RWPE1 (cell line): ENCODE measurements at places on chromosomes 3 and 15.

DNA sequence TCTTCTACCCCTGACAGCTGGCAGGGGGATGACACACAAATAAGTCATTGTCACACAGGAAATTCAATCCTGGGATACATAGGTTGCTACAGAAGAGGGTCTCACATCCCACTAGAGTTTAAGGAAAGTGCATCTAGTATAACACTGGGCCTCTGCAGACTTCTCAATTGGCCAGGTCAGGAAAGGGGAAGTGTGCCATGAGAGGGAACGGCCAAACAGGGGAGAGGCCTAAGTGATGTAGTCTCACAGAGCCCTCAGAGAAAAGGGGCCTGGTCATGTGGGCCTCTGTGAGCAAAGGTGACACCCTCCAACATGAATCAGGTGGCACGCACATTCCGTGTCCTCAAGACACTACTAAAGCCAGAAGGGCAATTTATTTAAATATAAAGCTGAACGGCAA, 11.2 kb downstream of the ZXDC start:
- DNase-seq: no peak

GRCh38 chr15:43209059-43209824, 11.6 kb downstream of the EPB42 start:
- no peak for DNase-seq

DNA sequence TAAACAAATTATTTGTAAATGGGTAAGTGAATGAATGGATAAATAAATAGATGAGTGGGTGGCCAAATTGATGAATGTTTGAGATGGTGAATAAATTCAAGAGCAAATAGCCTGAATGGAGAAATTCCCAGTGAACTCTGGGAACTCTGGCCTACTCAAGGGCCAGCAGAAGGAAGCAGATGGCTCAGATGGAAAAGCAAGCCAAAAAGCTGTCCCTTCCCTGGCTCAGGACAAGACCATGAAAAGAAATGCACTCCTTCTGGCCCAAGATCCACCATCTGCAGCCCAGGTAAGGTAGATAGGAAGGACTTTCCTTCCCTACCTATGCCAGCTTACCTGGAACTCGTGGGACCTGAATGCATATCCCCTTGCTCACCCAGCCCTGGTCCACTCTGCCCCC, 37.6 kb upstream of the CLDN18 start:
- no peak for DNase-seq

- no peak for DNase-seq
Measured at GRCh38 chr15:100623301-100623700, 20.9 kb downstream of the ASB7 start.

- no peak for DNase-seq
Measured at GRCh38 chr3:46576879-46577278, 10.8 kb upstream of the LRRC2 start.

DNA sequence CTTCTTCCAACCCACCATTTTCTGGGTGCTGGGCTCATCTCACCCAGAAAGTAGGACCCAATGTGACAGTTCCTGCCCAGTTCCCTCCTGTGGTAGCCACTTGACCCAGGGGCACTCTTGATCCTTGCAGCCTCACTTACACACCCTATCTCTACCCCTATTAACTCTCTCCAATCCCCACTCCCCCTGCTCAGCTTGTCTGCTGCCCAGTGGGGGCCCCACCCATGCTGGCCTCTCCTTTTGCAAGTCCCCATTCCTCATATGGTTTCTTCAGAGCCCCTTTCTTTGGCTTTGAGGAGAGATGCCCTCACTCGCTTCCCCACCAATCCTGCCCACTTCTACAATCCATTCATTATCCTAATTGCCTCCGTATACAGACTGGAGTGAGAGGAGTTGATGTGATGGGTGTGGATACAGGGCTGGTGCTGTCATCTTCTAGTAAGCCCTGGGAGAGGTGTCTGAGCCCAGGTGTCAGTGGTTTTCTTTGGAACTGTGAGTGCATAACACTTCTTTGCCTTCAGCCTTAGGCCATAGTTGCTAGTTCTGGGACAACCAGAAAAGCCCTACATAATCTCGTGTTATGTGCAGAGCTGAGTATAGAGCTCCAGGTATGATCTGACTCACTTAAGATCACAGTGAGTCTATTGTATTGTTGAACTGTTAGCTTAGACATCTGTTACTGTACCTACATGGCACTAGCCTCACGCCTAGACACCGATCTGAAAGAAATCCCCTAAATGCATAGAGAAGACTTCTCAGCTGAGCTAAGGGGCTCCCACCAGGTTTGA, 4.8 kb upstream of the CCR5 start:
- DNase-seq: no peak

DNA sequence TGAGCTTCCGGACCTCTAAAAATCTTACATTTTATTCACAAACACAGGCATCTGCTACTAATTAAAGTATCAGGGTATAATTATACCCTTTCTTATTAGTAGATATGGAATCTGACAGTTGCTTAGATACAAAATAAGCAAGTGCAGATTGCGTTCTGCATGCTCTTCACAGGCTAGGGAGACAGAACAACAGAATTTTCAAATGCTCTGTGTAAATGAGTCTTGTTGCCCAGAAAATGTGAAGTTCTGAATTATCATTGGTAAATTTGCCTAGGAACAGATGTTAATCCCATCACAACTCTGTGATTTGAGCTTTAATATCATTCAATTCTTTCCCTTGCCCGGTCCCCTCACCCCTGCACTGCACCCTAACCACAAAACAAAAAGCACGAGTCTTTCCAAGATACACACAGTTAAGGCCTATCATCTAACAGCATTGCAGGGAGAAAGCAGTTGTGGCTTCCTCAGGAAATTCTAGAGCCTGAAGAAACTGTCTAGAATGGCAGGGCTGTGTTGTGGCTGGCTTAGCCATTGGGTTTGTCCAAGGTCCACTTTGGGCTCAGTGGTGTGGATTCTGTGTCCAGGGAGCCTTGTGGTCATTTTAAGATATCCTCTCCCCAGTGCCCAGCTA, 119.8 kb downstream of the PDCD6IP start:
- no peak for DNase-seq

DNA sequence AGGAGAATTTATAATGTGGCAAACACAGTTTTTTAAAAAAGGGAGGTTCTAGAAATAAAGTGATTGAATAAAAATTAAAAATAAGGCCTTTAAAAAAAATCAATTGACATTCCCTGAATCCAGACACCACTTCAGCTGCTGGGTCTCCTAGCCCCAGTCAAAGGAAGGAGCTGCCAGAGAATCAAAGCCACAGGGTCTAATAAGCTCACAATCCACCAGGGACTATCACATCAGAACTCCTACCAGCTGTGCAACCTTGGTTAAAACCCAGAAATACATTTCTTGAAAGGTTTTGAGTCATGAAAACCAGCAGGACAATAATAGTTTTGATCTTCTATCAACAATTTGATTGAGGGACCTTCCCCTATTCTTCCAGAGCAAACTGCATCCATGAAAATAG, 134.5 kb downstream of the MECOM start:
- DNase-seq: no peak

DNA sequence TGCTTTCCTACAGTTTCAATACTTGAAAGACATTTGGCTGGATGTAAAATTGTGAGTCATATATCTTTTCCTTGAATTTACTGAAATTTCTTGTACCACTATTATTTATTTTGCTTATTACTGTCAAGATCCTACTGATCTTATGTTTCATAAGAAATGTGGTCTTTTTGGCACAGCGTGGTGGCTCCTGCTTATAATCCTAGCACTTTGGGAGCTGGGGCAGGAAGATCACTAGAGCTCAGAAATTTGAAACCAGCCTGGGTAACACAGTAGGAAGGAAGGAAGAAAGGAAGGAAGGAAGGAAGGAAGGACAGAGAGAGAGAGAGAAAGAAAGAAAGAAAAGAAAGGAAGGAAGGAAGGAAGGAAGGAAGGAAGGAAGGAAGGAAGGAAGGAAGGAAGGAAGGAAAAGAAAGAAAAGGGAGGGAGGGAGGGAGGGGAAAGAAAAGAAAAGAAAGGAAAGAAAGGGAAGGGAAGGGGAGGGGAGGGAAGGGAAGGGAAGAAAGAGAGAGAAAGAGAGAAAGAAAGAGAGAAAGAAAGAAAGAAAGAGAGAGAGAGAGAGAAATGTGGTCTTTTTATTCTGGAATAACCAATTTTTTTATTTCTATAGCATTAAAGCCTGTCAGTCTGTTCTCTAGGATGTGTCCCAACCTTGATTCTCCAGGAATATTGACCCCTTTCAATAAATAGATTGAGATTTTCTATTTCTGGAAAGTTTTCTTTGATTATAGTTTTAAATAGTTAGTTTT, 572.0 kb upstream of the TGFBR2 start:
- DNase-seq: no peak

DNA sequence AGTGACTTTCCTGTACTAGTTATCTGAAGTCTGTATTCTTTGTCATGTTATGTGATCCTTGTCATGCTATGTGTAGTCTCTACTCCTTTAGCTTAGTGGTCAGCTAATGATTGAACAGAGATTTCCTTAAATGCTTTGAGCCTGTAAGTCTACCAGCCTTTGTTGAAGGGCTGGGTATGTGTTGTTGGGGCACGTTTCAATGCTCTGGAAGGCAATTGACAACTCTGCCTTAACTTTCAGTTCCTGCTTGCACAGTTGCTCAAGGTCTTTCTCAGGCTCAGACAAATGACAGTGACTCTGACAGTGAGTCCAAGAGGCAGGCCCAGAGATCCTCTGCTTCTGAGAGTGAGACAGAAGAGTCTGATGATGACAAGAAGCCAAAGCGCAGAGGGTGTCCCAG, 89.3 kb downstream of the CHD2 start:
- DNase-seq: no peak
